CD4-positive, alpha-beta T cell treated with Interleukin-17A for 4 hours (primary cell): ENCODE measurements at places on chromosomes 3 and 15.

DNA sequence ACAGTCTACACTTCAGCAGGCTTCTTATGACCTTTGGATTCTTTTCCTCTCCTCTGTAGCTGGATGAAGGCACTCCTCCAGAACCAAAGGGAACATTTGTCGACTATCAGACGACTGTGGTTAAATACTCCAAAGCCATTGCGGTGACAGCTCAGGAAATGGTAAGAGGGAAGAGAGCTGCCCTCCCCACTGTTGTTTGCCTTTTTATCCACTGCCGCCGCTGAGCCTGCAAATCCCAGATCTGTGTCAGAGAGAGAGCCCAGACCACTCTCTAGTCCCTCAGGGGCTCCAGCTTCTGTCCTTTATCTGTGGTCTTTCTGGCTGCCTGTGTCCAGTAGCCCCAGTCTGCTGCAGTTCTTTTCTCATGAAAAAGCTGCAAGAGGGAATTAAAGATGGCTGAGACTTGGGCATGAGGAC, 261.5 kb upstream of the TPM1 start:
- DNase-seq = no peak

GRCh38 chr3:14871456-14872200, 52.9 kb downstream of the FGD5 start:
- DNase-seq = no peak

DNA sequence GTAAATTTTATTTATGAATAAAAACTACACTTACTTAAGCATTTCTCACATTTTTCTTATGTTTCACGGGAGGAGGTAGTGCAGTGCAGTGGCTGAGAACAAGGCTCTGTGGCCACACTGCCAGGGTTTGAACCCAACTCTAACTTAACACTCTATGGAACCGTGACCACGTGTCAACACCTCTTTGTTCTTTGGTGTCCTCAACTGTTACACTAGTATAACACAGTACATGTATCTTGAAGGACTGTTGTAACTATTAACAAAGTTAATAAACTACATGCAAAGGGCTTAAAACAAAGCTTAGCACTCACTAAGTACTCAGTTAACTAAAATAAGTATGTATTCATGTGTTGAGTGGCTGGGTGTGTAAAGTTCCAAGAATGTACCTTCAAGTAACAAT, 19.5 kb downstream of the CD47 start:
- no peak for DNase-seq

- no peak for DNase-seq
Measured at GRCh38 chr3:57855281-57855680, 99.2 kb downstream of the SLMAP start.

DNA sequence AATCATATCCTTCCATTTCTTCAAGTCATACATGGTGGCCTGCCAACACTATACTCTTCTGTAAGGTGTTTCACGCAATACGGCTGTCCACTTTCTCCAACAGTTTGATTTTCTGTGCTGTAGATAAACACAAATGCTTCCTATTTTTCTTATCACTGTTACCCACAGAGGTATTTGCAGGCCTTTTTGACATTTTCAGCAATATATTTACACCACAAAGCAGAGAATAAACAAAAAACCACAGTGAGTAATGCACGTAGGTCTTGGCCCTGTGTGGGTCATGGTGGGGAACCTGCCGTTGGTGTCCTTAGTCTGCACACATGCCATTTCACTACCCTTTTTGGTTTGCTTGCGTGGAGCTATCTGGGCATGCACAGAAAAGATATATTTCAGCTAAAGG, 59.5 kb downstream of the LRRC28 start:
- DNase-seq = no peak

GRCh38 chr3:38297947-38298711, 16.0 kb downstream of the SLC22A14 start:
- no peak for DNase-seq

- no peak for DNase-seq
Measured at GRCh38 chr3:134106580-134106979, 76.9 kb upstream of the SLCO2A1 start.

DNA sequence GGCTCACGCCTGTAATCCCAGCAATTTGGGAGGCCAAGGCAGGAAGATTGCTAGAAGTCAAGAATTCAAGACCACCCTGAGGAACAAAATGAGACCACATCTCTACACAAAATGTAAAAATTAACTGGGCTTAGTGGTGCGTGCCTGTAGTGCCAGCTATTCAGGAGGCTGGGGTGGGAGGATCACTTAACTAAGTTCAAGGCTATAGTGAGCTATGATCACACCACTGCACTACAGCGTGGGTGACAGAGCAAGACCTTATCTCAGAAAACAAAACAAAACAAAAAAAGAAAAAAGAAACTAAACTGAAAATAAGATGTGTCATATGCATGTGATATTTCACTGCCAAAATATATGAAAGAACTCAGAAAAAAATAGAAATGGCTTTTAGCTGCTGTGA, 243.3 kb upstream of the CCDC54 start:
- no peak for DNase-seq

DNA sequence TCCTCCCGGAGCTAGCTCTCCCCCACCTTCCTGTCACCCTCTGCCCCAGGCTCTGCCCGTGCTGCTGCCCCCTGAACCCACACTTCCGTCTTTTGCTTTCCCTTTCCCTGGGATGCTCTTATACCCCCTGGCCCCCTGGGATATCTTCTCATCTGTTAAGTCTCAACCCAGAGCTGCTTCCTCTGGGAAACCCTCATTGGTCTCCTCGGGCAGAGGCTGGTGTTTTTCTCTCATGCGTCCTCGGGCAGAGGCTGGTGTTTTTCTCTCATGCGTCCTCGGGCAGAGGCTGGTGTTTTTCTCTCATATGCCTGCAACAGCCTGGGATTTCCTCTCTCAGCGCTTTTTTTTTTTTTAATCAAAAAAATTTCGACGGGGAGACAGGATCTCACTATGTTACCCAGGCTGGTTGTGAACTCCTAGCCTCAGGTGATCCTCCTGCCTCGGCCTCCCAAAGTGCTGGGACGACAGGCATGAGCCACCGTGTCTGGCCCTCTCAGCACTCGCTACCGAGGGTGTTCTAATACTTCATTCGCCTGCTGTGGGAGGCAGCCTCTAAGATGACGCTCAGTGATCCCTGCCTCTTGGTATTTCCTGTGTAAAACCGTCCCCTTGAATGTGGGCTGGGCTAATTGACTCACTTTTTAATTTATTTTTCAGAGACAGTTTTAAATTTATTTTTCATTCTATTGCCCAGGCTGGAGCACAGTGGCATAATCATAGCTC, 62.7 kb upstream of the TFRC start:
- no peak for DNase-seq

DNA sequence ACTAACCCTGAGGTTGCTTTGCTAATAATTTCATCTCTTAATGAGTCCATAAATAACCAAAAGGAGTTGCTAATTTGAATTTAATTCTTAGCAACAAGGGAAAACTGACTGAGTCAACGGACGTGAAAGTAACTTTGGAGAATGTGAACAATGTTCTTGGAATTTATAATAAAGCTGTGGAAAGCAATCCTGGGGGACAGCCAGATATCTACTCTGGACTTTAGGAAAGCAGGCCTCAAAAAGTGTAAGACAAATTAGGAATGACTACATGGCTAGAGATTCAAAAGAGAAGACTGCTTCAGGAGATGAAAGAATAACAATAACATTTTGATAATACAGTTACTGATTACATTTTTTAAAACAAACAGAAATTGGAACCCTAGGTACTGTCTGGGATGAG, 318.4 kb upstream of the COL8A1 start:
- no peak for DNase-seq

DNA sequence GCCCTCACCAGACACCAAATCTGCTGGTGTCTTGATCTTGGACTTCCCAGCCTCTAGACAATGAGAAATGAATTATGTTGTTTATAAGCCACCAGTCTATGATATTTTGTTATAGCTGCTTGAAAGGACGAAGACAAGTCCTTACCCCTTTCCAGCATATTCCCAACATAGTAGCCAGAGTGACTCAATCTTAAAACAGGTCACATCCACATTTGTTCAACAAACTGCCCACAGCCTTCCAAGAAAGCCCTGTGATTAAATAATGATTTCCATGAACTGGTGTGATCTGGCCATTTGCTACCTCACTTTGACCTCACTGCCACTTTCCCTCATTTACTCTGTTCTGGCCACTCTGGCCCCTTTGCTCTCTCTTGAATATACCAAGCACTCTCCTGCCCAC, 193.7 kb upstream of the CFAP20DC start:
- DNase-seq = no peak

DNA sequence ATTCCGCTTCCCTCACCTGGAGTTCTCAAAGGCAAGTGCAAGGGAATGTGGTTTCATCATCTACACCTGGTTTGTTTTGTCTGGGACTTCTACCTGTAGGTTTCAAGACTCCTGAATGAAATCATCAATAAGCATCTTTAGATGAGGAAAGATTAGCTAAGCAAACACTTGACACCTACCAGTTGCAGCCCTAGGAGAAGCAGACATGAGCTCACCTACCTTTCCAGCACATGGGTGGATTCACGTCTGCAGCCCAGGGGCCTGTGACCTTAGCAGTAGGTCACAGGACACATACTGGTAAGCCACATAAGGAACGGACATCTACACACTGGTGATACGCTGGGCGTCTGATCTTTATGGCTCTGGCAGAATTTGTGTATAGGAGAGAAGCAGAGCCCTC, 26.7 kb downstream of the SLCO2A1 start:
- DNase-seq = no peak

GRCh38 chr3:132486099-132486498, 68.8 kb downstream of the DNAJC13 start:
- DNase-seq = no peak

DNA sequence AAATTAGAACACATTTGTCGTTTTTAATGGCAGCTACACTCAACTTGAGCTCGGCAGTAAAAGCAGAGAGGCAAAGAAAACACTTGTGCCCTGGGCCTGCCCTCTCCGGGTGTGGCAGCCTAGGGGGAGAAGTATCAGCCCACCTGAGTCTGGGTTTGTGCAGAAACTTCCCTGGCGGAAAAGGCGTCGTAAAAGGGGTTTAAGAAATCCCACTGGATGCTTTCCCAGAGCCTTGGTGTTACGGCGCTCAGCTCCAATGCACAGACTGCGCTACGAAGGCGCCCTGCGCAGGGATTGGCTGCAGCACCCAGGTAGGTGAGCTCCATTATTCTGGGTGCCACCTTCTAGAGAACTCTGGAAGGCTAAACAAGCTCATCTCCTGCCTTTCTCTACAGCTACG, 461.5 kb upstream of the NR2F2 start:
- no peak for DNase-seq

GRCh38 chr3:115958526-115958925, 335.2 kb downstream of the GAP43 start:
- no peak for DNase-seq

- DNase-seq = no peak
Measured at GRCh38 chr3:195761123-195761566, 40.4 kb downstream of the MUC20 start.

- DNase-seq = no peak
Measured at GRCh38 chr3:46410669-46411068, 3.6 kb downstream of the CCRL2 start.

GRCh38 chr3:161171639-161172552, 49.2 kb upstream of the NMD3 start:
- DNase-seq = no peak

- no peak for DNase-seq
Measured at GRCh38 chr3:126971891-126972351, 11.0 kb upstream of the PLXNA1 start.

- DNase-seq = no peak
Measured at GRCh38 chr3:72309661-72310418, 524.9 kb upstream of the PROK2 start.

DNA sequence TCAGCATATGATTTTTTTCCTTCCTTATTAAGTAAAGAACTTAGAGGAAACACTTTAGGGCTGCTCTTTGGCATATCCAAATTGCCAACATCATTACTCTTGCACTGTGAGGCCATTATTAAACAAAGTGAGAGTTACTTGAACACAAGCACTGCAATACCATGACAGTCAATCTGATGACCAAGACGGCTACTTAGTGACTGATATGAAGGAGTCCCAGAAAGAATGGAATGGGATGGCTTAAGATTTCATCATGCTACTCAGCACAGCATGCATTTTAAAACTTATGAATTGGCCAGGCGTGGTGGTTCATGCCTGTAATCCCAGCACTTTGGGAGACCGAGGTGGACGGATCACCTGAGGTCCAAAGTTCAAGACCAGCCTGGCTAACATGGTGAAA, 55.2 kb downstream of the FAM98B start:
- no peak for DNase-seq

DNA sequence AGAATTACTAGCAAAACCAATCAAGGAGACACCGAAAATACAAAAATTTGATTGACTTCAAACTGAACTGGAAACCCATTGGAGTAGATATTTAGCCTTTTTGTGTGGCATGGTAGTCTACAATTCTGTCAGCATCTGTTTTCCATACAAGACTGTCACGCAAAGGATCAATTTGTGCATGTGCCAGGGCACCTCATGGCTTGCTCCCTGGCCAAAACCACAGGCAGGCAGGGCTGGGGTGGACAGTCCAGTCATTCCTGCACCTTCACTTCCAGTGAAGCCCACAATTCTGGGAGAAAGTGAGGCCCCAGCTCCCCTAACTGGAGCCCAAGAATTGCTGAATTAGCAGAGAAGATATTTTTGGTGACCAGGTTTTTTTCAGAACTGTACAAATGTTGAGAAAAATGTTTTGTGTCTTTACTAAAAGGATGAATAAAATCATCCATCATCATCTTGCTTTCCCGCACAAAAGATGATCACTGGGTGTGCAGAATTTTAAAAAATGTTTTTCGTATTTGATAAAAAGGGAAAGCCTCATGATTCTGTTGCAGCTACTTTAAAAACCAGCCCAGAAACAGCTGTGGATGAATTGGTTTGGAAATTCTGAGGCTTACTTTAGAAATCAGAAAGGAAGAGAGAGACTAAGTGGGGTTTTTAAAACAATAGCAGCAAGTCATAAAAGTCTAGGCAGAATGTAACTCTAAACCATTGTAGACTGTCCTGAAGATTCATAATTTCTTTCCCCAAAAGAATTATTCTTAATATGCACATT, 86.4 kb downstream of the PCCB start:
- DNase-seq = no peak

DNA sequence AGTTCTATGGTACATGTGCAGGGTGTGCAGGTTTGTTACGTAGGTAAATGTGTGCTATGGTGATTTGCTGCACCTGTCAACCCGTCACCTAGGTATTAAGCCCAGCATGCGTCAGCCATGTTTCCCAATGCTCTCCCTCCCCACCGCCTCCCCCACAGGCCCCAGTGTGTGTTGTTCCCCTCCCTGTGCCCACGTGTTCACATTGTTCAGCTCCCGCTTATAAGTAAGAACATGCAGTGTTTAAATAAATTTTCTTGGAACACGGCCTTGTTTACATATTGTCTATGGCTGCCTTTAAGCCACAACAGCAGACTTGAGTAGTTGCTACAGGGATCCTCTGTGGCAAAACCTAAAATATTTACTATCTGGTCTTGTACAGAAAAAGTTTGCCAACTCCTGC, 41.3 kb upstream of the CORO2B start:
- DNase-seq = no peak
